ENCODE measurements at places on chromosomes 5 and 9.

DNA sequence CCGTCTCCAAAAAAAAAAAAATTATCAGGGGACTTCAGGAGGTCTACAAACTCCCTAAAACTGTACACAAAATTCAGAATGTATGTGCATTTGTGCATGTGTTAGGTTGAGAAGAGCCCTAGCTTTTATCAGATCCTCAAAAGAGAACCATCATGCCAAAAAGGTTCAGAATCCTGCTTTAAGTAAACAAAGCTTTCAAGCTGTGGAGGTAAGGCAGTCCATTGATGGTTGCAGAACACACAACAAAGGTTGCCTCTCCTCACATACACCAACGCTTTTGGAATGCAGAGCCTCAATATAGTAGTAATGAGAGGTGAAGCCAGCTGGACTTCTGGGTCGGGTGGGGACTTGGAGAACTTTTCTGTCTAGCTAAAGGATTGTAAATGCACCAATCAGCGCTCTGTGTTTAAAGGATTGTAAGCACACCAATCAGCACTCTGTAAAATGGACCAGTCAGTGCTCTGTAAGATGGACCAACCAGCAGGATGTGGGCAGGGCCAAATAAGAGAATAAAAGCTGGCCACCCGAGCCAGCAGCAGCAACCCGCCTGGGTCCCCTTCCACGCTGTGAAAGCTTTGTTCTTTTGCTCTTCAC, 57.9 kb upstream of the RNF38 start:
- no peak for DNase-seq

DNA sequence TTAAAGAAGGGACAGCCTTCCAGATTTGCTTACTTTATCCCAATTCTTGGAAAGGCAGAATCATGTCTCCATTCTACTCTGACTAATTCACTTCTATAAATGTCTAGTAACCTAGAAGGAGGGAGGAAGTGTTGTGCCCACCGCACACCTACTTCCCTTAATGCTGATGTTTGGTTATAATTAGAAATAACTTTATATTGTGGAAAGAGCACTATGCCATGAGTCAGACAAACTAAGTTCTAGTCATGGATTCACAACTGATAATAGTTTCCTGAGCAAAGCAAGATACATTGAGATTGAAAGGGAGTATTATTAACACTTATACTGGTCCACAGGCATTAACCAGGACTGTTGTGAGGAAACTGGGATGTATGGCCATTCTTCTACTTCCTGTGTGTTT, 345.9 kb upstream of the RPS23 start:
- no peak for DNase-seq

DNA sequence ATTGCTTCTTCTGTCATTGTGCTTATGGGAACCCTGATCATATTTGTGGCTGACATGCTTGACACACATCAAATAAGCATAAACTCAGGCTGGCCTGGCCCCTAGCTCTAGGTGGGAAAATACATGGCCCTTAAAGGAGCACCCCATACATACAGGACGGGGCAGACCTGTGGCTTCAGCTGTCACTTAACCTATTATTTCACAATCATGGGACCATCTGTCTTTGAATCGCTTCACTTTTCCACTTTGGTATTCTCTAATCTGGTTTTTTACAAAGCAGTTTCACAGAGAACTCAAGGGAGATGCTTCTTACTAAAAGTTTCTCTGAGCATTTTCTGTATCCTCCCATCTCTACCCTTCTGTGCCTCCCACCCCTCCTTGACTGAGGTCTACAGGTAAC, 34.6 kb upstream of the LRRTM2 start:
- no peak for DNase-seq

GRCh38 chr9:78097541-78097940, 65.9 kb upstream of the GNAQ start:
- peak; percentile 82 for DNase-seq

DNA sequence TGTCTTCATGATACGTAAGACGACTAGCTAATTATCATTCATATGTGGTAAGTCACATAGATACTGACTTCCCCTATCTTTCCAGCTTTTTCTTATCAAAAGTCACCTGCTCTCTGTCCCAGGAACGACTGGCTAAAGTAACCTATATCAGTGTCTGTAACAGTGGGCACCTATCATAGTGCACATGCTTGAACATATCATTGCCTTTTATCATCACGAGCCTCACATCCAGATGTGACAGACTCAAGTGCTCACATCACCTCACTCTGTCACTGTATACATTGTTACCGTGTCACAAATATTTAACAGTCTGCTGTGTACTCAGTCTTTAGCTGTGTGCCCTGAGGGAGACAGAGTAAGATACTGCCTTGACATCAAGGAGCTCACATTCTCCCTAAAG, 125.4 kb upstream of the CCDC152 start:
- DNase-seq: no peak

DNA sequence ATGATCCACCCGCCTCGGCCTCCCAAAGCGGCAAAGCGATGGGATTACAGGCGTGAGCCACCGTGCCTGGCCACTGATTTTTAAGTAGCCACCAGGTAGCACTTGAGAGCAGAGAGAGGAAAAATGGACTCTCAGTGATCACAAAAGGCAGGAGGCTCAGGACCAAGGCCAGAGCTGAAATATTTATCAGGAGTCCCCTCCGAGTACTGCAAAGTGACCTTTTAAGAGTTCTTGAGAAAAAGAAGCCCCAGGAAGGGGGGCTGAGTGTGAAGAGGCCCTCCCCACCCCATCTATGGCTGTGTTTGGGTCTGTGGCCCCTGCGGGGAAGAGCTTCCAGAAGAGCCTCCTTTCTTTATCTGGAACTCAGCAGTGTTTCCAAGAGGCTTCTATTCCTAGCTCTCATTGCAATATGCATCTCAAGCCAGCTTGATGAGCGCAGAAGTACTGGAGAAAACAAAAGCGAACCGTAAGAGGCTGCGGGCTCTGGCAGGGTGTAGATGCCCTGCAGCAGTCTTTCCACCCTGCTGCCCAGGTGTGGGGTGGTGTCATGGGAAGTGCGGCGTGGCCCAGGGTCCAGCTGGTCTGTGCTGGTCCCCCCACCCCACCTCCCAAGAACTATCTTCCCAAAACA, 75.5 kb upstream of the CDK20 start:
- no peak for DNase-seq

DNA sequence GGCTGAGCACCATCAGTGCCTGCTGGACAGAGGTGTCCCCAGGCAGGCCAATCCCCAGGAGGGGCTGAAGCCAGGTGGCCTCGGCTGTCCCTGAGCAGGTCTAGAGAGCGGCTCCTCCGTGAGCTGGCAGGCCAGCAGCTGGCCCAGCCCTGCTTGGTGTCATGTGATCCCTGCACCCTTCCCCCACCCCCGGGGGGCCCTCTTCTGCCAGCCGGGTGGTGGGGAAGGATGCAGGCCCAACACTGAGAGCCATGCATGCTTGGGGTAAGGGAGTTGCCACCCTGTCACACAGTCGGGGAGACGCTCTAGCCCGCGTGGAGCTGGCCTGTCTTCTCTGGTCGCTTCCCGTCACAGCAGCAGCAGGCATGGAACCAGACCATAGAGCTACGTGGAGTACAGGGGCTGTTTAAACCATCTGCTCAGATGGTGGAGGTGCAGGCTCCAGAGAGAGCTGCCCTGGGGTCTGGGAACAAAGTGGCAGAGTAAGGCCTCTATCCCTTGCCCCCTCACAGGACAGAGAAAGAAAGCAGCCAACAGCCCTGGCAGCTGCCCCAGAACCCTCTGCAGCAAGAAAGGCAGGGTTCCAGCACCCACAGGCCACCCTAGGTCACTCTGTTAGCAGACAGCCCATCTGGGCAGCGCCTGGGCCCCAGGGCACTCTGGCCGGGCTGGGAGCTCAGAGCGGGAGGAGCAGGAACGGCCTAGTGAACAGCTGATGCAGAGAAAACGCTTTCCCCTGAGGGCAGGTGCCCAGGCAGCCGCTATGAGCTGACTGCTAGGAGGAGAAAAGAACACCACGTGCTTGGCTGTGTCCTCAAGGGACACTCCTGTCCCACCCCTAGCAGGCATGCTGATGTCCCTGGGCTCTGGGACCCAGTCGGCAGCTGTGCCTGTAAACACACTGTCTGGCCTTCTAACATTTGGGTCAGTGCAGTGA, 6.8 kb downstream of the RALGDS start:
- DNase-seq: no peak

GRCh38 chr5:133930061-133930812, 38.2 kb downstream of the C5orf15 start:
- DNase-seq: no peak

DNA sequence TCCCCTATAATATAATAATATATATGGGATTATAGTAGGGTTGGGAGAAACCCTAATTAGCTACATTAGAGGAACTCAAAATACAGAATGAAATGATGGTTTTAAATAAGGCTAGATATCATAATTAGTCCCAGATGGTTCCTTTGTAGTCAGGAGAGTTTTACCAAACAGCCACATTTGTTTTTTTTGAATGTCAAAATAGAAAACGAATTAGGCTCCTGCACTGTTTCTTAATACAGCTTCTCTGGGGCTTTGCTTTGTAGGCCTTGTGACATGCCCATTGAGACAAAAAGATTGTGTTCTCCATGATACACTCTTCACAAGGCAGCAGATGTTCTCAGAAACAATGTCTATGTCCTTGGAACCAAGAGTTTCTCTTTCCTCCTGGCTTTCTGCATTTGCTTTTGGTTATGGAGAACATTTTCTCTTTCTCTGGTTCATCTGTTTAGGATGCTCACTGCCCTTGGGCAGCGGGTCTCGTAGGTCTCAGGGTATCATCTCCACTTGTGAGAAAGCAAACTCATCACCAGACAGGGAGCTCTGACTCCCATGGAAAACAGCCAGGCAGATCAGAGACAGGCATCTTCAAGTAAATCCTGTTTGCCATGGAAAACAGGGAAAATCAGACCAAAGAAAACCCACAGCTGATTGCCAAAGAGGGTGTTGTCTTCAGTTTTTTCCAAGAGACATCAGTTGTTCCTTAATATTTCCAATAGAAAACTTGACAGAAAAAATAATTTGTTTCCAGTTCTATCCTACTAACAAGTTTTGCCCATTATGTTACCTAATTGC, 54.1 kb upstream of the RPS23 start:
- no peak for DNase-seq
